ENCODE measurements at places on chromosomes 3 and 15. TPM values are rescaled to one million over a fixed set of nuclear protein-coding genes. Genes with fewer than 3 reads are reported as not detected.
A peak's percentile ranks its signal among the peaks of the same experiment; 100 is the strongest.

DNA sequence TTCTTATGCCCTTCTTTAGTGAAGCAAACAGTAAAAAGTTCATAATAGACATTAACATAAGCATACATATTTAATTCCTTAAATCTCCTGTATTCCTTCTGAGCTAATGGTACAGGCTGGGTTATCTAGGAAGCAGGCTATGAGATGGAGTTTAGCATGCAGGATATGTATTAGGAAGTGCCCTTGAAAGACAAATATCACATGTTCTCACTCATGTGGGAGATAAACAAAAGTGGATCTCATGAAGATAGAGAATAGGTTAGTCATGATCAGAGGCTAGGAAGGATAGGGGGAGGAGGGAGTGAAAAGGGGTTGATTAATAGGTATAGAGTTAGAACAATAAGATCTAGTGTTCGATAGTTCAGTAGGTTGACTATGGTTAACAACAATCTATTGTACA, 105.4 kb downstream of the CLASP2 start:
- DNase-seq, result no peak

NGLY1 gene
- 44.5 TPM for total RNA-seq

SNTN gene
- total RNA-seq, result not detected

DNA sequence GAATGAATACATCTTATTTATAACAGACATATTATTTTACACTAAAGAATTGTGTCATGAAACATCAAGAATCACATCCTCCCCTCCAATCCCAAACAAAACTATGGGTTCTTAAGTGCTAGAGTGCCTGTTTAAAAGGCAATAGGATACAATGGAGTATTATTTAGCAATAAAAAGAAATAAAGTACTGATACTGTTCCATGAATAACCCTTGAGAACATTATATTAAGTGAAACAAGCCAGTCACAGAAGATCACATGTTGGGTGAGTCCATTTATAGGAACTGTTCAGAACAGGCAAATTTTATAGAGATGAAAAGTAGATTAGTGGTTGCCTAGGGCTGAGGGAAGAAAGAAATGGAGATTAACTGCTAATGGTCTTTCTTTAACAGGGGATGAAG, 86.5 kb downstream of the ANKRD28 start:
- DNase-seq, result no peak

GRCh38 chr3:124292329-124292728, 300.4 kb upstream of the ROPN1 start:
- DNase-seq, result no peak

GRCh38 chr3:183698756-183699155, 1.2 kb downstream of the YEATS2 start:
- DNase-seq, result no peak

ROPN1 gene
- not detected for total RNA-seq

DNA sequence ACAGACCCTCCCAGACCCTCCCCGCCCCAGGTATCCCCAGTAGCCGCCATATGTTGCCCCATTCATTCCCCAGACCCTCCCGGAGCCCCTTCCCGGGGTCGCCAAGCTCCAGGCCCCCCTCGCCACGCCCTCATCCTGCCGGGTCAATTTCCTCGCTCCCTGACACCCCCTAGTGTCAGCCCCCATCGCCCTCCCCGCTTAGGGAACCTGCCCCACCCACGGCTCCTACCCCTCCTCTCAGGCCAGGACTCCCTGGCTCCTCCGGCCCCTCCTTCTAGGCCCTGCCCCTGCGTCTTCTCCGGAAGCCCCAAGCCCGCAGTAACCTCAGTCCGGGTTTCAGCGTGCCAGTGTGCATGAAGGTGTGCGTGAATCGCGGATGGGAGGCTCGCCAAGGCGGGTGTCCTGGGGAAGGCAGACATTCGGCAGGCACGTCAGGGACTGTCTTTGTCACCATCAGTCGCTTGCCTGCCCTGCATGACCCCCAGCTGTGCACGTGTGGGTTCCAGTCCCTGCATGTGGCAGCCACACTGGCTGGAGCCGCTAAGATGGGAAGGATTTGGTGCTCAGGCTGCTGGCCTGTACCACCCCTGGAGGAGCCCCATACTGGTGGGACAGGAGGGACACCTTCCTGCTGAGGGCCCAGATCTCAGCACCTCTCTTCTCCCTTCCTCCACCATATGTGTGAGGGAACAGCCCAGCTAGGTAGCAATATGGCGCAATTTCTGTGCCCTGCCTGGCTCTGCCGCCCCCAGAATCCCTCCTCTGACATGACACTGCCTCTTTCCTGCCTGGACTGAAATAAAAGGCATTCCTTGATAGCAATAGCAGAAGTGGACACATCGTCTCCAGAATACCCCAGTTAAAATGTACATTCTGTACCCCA, 693 bp downstream of the DISP2 start:
- DNase-seq, result no peak

- no peak for DNase-seq
Measured at GRCh38 chr3:27584874-27585273, 100.7 kb upstream of the SLC4A7 start.

DNA sequence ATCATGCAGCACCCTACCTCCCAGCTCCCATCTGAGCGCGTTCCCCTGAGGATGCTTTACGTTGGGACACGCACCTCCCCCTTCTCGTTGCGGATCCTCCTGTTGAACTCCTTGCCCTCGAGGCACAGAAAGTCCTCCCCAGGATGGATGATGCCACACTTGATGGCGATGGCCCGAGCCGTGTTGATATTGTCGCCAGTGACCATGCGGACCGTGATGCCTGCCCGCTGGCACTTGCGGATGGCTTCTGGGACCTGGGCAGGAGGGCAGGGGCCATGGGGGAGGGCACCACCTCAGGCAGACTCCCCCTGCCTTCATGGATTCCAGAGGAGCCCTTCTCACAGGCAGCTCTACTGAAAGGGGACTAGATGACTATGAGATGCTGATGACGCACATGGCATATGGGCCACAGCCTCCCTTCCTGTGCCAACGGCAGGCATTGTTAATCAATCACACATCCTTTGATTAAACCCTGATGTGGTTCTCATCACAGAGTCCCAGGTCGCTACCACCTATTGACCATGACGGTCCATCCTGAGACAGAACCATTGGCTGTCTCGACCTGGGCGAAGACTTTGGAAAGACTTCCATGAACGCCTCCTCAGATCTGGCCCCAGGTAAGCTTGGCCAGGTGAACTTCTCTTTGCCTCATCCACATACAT, 29.5 kb upstream of the SEC13 start:
- DNase-seq, result no peak

DNA sequence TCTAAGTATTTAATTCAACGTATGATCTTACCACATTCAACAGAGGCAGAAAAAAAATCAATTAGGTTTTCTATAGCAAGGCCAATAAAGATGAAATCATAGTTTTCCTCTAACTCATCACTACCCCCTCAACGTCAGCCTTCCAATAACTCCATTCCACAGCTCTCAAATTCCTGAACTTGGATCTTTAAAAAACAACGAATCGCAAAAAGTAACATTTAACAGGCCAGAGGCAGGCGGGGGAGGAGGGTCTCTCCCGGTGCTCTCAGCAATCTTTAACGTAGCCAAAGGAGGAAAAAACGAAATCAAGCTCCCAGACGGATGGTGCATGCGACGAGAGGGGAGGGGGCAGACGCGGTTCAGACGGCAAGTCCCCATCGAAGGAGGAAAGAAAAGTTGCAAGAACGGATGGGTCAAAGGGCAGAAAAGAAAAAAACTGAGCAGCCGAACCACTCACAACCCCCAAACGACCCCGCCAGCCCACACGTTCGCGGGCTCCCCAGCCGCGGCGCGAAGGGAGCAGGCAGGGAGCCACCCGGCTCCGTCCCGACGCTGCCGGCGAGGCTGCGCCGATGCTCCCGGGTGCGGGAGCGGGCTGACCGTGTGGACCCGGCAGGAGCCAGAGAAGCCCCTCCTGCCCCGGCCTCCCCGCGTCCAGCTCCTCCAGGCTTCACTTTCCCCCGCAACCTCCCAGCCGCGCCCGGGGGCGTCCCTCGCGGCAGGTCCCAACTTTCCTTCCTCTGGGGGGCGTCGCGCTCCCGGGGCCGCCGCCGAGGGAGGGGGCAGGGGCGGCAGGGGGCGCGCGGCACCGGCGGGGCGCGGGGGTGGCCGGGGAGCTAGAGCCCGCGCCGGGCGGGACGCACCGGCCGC, 703 bp downstream of the PEAK1 start:
- peak; percentile 39 for DNase-seq

- DNase-seq, result no peak
Measured at GRCh38 chr15:29636921-29637320, 185.3 kb downstream of the TJP1 start.

GRCh38 chr3:80914854-80915253, 846.6 kb downstream of the GBE1 start:
- no peak for DNase-seq

GOLGA6A gene
- 0.89 TPM for total RNA-seq

- DNase-seq, result no peak
Measured at GRCh38 chr3:12963231-12963896, 109.9 kb downstream of the IQSEC1 start.

DNA sequence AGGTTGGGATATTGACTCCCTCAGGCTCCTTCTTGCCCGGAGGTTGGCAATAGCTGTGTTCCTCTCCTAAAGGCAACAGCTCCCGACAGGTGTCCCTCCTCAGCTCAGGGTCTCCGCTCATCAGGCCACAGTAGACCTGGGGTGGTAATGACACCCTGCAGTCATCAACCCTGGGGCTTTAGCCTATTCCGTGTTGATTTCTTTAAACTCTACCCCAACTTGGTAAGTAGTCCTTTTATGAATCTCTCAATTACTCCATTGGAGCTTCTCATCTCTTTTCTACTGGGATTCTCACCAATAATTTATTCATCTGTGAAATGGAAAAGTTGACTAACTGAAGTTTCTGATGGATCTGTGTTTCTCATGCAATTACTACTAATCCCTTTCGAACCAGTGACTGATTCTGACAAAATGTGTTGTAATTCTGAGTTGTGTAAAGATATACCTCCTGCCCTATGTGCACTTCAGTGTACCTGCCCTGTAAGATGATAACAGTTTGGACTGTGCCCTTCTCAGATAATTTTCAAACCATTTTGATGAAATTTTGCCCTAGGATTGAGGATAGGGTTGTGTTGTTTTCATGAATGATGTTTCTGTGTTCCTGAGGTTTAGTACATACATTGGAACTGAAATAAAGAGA, 89.7 kb downstream of the RPL39L start:
- DNase-seq, result no peak

DNA sequence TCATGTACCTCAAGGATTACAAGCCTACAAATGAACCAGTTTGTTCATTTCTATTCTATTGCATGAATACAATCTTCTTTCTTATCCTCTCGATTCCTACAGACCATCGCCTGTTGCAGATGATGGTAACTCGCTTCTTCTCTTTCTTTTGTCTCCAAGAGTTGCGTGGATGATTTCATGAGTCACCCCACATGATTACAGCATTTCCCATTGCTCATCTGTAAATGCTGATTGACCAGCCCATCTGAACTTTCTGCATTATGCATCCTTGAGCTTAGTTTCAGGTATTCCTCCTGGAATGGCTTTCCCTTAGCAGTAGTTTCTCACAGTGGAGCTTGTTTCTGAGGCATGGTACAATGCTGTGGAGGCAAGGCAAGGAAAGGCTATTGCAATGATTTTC, 109.6 kb upstream of the TOPAZ1 start:
- no peak for DNase-seq

GRCh38 chr15:58805095-58805494, 34.0 kb downstream of the MINDY2 start:
- no peak for DNase-seq

STRC gene
- total RNA-seq, result 1.6 TPM

- no peak for DNase-seq
Measured at GRCh38 chr15:99343881-99344551, 92.7 kb downstream of the LRRC28 start.

GRCh38 chr3:187986514-187986934, 167.4 kb upstream of the LPP start:
- no peak for DNase-seq

LRCH3 gene
- total RNA-seq, result 73.3 TPM

- no peak for DNase-seq
Measured at GRCh38 chr15:70556151-70556741, 207.1 kb downstream of the UACA start.

- DNase-seq, result no peak
Measured at GRCh38 chr3:178735032-178735674, 198.9 kb downstream of the KCNMB2 start.

DET1 gene
- total RNA-seq, result 11.7 TPM

GRCh38 chr15:44545913-44546802, 9.2 kb downstream of the EIF3J start:
- no peak for DNase-seq

- DNase-seq, result no peak
Measured at GRCh38 chr15:77710637-77711036, 77.9 kb upstream of the LINGO1 start.

UBR1 gene
- 38.1 TPM for total RNA-seq

STAB1 gene
- 0.27 TPM for total RNA-seq

KLHL6 gene
- total RNA-seq, result 0.12 TPM
